ENCODE measurements at places on chromosomes 1 and 21.

GRCh38 chr1:97797403-97798183 is 123.2 kb downstream of the DPYD start:
- no peak for DNase-seq

- DNase-seq, result no peak
Observed at GRCh38 chr1:243236604-243237252, 18.4 kb downstream of the CEP170 start.

- DNase-seq, result no peak
Observed at GRCh38 chr1:119366424-119366823, 2.2 kb upstream of the HAO2 start.

GRCh38 chr21:29300807-29301138 is 2.1 kb downstream of the BACH1 start:
- DNase-seq, result no peak

DNA sequence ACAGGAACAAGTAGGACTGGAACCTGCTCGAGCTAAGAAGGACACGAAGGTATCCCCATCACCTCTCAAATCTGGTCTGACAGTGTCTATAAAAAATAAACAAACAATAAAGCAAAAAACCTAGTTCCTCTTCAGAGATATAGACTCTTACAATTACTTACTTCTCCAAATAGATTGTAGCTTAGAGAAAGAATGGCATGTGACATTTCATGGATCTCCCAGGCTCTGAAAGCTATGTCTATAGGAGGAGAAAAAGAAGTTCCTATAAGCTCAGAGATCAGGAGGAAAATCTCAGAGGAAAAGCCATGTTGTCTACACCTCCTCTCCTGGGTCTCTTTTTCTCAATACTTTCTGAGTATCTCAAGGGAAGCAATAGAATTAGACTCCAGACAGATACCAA is 12.3 kb upstream of the OR10J5 start:
- no peak for DNase-seq
